T-helper 9 cell (primary cell): ENCODE measurements at places on chromosomes 11 and 22.

GRCh38 chr11:107696140-107696539 lies 15.7 kb downstream of the SLN start:
- DNase-seq, result no peak

DNA sequence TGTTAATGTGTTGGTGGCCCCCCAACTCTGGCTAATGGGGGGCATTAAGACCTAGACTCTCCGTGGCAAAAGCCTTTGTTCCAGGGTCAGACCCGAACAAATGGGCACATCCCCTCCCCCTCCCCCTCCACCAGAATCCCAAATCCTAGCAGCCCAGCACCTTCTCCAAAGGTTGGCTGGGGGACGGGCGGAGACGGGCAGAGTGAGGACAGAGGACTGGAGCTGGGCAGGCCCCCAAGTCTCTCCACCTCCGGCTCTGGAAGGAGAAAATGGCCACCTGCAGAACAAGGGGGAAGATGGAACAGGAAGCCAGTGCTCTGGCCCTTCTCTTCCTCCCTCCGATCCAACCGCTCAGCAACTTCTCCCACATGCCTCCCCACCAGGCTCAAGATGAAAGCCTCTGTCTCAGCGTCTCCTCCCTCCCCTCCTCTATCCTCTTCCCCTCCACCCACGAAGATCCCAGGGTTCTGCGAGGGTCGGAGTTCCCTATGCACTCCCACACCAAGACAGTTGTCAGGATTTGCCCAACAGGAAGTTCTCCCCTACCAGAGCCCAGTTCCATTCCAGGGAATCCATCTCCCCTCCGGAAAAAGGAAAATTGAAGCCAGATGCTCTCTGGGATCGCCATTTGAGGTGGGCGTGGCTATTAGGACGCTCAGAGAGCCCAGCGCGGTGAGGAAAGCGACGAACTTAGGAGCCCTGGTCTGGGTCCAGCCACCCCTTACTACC lies 20.1 kb downstream of the ADA2 start:
- no peak for DNase-seq

DNA sequence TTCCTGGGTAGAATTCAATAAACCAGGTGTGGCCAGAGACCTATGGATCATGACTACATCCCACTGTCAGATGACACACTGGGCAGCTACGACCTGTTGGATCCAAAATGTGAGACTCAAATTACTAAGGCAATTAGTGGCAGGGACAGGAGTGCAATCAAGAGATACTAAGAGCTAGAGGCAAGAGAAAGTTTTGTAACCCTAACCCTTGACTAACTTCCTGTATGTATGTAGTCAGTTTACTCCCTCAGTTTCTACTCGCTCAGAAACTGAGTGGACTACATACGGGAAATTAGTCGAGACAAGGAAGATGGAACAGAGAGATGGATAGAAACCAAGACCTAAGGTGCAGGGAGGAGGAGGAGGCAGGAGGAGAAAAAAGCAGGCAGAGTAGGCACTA lies 2.7 kb downstream of the CYB5R2 start:
- DNase-seq, result no peak

DNA sequence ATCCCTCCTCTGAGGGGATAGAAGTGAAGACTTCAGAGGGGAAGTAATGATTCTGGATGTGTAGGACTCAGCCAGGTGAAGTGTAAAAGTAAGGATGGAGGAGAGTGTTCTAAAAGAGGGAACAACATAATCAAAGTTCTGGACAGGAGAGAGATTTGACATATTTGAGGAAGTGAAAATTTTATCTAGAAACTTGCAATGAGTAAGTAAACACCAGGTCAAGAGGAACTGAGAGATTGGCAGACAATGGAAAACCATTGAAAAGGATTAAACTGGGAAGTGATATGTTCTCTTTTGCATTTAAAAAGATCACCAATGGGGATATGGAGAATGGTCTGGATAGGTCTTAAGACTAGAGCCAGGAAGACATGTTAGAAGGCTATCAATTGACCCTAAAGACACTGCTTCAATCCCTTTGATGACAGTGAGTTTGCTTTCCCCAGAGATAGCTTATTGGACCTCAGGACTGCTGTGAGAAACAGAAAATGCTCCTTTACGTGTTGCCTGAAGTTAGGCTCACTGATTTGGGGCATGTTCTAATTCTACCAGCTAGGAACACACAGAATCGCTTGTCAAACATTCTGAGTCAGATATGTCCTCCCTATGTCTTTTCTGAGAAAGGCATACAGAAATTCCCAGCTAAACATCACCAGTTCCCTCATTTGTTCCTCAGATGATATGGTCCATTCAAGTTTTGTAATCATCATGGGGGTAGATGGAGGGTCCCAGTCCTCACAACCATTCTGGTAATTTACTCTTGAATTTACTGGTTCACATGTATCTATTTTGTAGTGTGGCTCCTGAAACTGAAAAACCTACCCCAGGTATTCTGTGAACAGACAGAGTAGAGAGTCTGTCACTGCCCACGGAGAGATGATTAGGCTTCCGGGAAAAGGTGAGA lies 144.9 kb downstream of the MAML2 start:
- no peak for DNase-seq

DNA sequence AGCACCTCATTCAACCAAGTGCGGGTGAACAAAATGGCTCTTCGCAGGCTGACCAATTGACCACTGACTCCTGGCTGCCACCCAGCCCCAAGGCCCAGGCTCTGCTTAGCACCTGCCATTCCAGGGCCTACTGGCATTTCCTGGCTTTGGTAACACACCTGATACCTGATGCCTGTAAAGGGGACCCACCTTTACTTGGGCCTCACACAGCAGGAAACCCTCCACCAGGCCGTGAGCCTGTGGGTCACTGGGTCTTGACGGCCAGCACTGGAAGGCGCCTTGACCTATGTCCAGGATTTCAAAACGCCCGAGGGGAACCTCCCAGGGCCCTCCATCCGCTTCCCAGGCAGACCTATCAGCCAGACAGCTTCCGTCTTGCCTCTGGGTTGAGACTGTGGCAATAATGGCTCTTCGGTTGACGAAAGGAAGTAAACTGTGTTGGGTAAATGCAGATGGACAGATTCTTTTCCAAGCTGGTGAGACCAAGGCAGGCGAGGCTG lies 16.8 kb upstream of the TMEM184B start:
- no peak for DNase-seq

DNA sequence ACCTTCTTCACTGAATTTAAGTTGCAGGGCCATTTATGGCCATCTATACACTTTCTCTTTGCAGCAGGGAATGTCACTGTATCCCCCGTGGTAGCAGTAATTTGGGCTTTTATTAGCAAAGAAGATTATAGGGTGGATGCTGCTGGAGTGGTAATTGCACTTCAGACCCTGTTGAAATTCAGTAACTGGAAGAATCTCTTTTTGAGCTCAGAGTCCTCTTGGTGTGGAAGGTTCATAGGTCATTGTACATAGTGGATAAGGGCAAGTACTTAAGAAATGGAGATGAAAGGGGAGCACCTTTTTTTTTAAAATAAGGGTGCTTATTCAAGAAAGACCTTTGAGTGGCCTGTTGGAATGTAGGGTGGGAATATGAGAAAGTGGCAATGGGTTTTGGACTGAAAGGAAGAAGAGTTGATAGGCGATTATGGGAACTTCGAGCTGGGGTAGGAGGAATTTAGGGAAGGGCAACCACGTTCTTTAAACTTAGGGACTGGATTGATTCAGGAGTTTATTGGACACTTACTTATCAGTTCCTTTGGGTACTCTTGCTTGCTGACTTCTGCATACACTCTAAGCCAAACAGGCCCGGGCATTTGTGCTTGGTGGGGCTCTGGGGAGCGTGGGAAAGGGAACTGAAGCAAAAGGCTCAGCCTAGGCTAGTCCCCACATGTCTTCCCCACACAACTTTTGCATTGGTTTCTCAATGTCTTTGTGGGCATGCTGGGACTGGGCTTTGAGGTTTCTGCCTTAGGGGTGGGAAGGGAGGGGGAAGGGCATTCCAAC lies 26.5 kb downstream of the CTNND1 start:
- no peak for DNase-seq

DNA sequence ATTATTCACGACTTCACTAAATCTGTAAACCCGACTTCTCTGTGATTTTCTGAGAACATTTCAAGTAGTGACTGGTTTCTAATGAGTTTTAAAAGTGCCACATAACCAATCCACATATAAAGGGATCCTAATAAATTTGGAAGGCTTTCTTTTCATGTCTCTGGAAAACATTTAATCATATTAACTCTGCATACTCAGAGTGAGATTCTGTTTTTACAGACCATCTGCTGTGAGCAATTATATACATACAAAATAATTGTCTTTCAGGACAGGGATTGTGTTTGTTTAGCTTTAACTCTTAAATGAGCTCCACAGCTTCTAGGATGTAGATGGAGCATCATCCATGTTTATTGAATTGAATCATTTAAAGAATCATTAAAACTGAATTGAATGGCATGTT lies 65.1 kb downstream of the PRMT3 start:
- no peak for DNase-seq

DNA sequence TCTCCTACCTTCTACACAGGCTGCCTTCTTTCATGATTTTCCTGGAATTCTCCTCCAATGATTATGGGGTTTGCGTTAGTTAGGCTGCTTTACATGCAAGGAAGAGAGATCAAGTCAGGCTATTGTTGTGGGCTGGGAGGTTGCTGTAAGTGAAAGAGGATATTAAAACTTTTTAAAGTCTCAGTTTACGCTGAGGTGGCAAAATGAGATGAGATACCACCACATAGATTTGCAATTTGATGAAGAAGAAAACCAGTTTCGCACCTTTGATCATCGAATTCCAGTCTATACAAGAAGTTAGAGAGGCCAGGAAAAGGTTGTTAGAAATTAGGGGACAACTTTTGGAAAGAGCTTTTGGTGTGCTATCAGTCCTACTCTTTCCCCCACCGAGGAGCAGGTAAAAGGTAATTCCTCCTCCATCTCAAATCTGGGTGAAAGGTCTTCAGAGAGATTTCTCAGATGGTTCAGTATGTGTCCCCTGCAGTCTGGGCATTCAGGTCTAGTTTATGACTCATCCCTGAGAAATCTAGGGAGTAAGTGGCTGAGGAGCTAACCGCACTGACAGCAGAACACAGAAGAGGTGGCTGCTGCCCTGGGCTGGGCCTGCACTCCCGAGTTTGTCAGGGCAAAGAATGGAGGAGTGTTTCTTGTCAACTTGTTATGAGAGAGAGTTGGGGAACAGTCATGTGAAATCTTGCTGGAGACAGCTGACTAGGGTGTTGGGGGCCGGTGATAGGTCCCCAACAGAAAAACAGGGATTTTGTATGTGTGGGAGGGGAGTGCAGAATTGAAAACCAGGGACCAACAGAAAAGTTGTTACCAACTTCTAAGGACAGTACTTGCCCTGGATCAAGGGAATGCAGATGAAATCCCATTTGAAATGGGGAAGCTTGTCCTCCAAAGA lies 34.7 kb downstream of the CCDC83 start:
- DNase-seq, result no peak

DNA sequence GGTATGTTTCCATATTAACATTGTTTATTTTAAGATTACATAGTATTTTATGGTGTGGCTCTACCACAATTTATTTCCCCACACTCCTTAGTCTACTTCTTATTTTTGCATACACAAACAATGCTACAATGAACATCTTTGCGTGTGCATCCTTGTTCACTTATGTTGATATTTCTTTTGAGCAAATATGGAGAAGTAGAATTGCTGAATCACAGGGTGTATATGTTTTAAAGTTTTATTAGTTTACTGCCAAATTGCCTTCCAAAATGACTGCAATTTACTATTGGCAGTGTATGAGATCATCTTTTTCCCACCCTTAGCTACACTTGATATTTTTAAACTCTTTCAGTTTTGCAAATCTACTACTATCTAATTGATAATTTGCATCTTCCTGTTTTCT lies 38.7 kb upstream of the FAR1 start:
- no peak for DNase-seq

- DNase-seq, result no peak
Observed at GRCh38 chr11:60761436-60762190, 4.9 kb downstream of the MS4A15 start.

DNA sequence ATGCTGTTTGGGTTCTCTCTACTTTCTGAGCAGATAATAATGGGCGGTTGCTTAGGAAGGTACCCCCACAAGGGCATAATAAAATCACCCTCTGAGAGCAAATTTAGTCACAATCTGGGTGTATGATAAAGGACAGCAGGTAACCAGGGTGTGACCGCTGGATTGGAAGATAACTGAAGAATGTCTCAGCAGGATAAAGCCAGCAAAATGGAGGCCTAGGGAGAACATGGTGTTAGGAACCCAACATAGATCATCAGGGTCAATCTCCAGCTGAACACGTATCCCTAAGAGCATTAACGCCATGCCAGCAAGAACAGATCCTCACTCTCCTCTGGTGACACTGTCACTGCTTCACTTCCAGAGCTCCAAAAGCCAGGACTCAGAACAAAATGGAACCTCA lies 64.5 kb upstream of the SCUBE2 start:
- no peak for DNase-seq

DNA sequence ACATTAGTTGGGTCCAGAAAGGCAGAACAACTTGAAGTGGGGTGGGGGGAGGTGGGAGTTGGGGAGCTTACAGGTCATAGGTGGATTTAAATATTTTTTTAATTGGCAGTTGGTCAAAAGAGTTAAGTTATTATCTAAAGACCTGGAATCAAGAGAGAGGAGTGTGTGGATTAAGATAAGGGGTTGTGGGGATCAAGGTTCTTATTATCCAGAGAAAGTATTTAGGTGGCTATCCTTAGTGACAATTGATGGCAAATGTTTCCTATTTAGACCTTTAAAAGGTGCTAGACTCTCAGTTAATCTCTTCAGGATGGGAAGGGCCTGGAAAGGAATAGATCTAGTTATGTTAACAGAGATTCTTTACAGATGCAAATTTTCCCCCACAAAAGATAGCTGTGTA lies 120.7 kb upstream of the OR9Q1 start:
- DNase-seq, result no peak

- DNase-seq, result no peak
Observed at GRCh38 chr11:19979519-19979845, 180.8 kb downstream of the DBX1 start.

DNA sequence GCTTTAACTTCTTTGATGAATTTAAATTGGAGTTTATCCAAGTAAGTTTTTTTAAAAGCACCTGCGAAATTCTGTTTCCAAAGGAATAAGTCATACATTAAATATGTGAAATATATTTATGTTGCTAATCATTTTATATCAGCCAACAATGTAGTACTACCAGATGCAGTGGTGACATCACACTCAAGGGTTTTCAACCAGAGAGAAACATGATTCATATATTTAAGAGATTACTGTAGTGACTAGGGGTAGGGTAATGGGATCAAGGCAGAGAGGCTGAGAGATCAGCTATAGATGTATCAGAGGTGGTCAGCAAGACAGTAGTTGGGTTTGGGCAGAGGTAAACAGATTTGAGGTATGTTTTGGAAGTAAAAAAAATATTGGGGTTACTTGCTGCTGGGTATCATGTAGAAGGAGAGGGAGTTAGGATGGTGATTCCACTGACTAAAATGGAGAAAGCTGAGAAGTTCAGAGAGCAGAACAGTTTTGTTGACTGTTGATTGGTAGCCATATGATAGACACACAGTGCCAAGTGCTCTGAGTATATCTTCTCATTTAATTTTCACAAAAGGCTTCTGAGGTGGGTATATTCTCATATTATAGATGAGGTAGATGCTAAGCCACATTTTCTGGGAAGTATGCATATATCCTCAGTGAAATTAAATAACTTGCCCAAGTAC lies 39.4 kb downstream of the CEP57 start:
- DNase-seq, result no peak
